ENCODE measurements at places on chromosomes 12 and 14. TPM values are rescaled to one million over a fixed set of nuclear protein-coding genes. Genes with fewer than 3 reads are reported as not detected.

Gene PTGER2
- total RNA-seq: 1.2 TPM

Gene COX14
- total RNA-seq: 89.9 TPM

Gene FAM186B
- total RNA-seq: 0.16 TPM

Gene ORAI1
- total RNA-seq: 5.4 TPM

Gene RPL10L
- total RNA-seq: not detected

GRCh38 chr14:100031506-100032281 lies 33.5 kb upstream of the EVL start:
- peak; percentile 80 for DNase-seq

DNA sequence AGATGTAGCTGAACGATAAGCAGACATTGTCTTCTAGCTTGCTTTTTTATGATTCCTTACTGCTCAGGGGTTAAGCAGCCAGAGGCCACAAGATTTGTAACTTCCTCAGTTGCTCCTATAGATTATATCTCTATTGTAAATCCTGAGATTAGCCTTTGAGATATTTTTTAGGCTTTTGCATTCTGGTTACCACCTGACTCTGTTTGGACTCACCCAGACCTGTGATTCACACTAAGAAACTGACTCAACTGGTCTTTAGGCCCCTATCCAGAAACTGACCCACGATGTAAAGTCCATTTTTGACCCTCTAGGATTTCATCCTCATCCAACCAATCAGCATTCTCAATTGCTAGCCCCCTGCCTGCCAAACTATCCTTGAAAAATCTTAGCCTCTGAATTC lies 194.4 kb downstream of the RASSF9 start:
- DNase-seq: no peak

GRCh38 chr12:9732921-9733461 lies at the start of gene CLECL1:
TSS of gene CLECL1 (minus strand) at chr12:9733097.
- DNase-seq: no peak

DNA sequence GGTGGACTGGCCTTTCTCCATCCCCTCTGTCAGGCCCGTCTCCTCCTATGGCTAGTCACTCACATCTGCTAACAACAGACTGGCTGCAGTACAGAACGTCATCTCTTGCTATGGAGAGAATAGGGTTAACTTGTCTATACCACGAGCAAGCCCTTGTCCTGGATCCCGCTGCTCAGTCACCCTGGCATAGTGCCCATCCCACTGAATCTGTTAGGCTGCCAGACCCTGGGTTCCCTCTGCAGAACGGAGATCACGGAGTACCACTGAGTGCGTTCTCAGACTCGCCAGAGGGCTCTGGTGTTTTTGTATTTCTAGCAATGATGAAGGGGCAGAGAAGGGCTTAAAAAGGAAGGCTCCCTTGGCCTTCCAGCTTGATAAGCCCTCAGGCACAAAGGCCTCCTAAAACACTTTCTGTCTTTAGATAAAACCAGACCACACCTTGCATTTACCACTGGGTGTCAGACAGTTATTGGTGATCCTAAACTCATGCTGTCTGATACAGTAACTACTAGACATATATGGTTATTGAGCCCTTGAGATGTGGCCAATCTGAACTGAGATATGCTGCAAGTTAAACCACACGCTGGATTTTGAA lies 6.3 kb upstream of the NRIP2 start:
- no peak for DNase-seq

GRCh38 chr14:90375934-90376333 lies 20.9 kb upstream of the CALM1 start:
- no peak for DNase-seq

DNA sequence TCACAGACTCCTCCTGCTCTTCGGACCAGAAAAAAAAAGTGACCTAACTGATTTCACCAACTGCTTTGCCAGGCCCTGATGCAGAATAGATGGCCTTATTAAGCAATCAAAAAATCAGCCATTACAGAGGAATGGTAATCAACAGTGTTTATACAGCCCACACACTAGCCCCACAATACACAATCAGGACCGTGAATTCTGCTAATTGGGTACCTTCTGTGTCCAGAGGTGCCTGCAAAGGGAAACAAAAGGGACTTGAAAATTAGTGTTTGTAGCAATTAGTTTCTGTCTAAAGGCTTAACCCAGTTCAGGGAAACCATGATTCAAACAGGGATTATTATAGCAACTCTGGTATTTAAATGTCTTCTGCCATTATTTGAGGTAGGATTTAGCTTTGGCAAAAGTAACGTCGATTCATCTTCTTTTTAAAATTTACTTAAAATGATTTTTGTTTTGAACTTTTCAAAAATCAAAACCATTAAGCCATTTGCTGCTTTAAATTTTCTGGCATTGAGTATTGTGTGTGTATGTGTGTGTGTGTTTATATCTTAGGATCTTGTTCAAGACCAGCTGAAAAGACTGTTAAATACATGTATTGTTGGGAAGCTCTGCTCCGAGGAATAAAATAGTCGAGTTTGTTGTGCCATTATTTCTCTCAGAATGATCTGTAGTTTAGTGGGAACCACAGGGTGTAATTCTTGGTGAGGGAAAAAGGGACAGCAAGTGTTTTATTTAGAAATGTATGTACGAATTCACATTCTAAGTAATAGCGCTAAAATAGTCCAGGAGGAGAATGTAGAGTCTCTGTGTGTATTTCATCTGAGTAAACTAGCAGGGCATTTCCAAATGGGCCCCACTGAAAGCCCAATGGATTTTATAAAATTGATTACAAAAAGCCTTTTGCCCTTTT lies 156.1 kb downstream of the PTCSC3 start:
- DNase-seq: no peak

DNA sequence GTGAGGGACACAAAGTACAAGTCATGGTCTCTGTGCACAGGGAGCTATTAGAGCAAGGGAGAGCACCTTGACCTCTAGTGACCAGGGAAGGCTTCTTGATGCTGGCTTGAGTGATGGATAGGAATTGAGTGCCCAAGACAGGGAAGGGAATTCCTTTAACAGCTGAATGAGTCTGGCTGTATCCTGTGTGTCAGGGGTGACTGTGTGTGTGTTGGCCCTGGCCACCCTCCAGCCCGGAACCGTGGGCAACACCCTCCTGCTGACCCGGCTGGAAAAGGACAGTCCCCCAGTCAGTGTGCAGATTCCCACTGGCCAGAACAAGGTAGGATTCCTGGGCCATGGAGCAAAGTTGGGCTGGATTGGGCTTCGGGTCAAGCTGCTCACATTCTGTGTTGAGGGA lies 5.5 kb upstream of the PFDN5 start:
- DNase-seq: no peak

GRCh38 chr12:62766496-62766895 lies 168.5 kb downstream of the PPM1H start:
- no peak for DNase-seq

- peak; percentile 81 for DNase-seq
Measured at GRCh38 chr12:21940549-21941505, at the start of gene ABCC9. TSS of gene ABCC9 (minus strand) at chr12:21941426. CDS start at chr12:21936674, 4,752 bp downstream.

- no peak for DNase-seq
Measured at GRCh38 chr12:132262256-132263060, 66.9 kb downstream of the GALNT9 start.

DNA sequence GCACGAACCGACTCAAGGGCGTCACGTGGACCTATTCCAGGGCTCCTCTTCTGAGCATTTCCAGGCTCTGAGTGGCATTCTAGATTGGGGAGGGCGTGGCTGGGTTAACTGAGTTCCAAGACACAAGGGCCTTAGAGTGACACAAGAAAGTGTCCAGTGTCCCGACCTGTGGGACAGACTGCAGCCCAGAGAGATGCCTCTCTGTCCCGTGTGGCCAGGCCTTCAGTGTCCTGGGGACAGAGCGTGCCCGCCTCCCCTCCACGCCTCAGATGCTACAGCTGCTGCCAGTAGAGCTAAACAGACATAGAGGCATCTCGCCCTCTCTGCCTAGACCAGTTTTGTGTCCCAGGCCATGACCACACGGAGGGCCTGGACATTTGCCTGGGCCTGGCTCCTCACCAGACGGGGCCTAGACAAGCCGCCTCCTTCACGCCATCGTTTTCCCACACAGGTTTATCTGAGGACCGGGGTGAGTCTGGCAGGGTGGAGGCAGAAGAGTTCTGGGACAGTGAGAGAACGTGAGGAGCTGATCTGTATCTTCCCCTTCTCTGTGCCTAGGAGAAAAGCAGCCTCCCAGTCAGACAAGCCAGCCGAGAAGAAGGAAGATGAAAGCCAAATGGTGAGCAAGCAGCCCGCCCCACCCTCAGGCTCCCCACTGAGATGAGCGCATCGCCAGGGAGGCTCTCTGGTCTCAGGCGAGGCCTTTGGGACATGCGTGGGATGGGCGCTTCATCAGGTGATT lies 27.1 kb downstream of the DEGS2 start:
- no peak for DNase-seq
